ENCODE measurements at places on chromosomes 11 and 22.

GRCh38 chr11:128906185-128907050 is 15.3 kb downstream of the KCNJ5 start:
- no peak for DNase-seq

DNA sequence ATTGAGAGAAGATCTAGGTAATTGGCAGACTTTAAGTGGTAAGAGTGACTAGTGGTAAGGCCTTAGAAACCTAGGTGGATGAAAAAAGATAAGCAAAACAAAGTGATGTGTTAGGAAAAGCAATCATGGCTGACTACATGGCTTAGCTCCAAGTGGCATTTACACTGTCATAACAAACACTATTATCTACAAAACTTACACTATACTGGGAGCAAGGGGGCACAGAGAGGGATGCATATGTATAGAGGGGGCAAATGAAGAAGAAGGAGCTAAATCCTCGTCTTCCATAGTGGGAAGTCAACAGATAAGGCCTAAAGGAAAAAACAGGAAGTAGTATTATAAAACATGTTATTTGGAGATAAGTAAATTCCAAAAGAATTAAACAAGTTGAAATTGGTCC is 32.5 kb downstream of the ADORA2A start:
- DNase-seq: no peak

GRCh38 chr11:56659755-56660154 is 3.7 kb upstream of the OR5AR1 start:
- no peak for DNase-seq

- no peak for DNase-seq
These were observed 109.0 kb upstream of the B3GAT1 start for GRCh38 chr11:134521001-134521400.

GRCh38 chr11:96875712-96876111 is 485.9 kb downstream of the JRKL start:
- DNase-seq: no peak

GRCh38 chr11:48122246-48122645 is 94.4 kb upstream of the OR4B1 start:
- no peak for DNase-seq

GRCh38 chr22:38352436-38352835 is 35.2 kb upstream of the CSNK1E start:
- DNase-seq: no peak

GRCh38 chr11:74948546-74948897 is 369 bp downstream of the XRRA1 start:
- no peak for DNase-seq

DNA sequence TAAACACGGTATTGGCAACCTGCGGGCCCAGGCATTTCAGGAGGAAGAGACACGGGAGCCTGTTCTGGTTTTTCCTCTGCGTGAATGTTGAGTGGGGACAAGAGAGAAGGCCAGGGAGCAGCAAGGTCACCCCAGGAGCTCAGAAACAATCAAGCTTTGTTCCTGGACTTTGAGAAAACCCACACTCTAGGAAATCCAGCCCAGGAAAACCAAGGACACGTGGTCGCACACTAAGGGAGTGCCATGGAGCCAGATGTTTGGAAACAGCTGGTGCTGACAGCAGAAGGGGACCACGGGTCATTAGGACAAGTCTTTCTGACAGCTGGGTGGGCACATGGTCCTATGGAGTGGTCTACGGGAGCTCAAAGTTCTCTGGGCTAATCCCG is 44.1 kb downstream of the MYH9 start:
- no peak for DNase-seq

DNA sequence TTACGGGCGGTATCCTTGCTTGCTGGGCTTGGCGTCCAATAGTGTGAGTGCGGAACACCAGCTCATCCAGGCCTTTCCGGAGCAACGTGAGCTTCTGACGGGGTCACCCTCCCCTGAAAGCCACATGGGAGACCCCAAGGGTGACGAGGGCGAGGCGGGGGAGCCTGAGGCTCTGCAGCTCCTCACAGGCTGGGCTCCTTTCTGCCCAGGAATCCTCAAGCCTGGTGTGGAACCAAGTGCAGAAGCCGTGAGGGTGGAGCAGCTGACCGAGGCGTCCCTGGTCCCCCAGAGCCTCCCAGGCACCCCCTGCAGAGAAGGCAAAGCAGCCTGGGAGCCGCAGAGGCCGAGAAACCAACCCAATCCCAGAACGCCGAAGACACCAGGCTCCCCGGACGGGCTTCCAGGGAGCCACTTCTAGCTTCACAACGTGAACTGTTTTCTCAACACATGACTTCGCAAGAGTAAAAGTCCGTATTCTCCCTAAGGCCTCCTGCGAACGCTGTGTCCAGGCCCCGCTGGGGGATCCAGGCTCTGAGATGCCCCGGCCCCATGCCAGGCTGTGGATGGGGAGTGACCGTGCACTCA is 530.3 kb downstream of the BRD1 start:
- DNase-seq: no peak

DNA sequence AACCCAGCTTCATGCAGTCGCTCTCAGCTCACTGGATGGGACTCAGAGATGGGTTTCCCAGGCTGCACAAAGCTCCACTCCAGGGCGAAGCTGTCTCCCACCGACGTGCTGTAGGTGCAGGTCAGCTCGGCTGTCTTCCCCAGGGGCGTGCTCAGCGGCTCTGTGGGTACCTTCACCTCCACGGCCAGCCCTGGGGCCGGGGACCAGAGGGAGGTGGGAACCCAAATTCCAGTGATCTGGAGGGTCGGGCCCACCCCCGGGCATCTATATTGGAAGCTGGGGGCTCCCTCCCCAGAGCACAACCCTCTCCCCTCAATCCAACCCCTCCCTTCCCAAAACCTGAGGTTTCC is 689 bp downstream of the VSIG2 start:
- DNase-seq: no peak

- peak; percentile 94 for DNase-seq
These were observed 22.6 kb downstream of the C11orf71 start for GRCh38 chr11:114377612-114378267.

- no peak for DNase-seq
These were observed 57.4 kb upstream of the NUP160 start for GRCh38 chr11:47905358-47906059.

DNA sequence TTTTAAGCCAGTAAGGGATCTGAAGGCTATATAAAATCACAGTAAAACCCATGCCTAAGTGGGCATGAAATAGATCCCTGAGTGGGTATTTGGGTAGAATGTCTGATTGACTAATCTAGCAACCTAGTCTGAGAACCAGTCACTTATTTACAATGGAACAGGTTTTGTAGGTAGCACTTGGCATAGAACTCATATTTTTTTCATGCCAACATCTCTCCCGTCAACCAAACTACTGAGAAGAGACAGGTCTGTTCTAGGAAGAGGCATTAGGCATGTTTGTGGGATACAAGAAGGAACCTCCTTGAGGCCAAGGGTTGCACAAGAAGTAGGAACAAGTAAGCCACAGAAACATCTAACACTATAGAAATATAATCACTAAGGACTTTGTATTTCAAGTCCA is 840.4 kb upstream of the TENM4 start:
- DNase-seq: no peak

- no peak for DNase-seq
These were observed 532.8 kb downstream of the BRD1 start for GRCh38 chr22:49294656-49295464.
